ENCODE measurements at places on chromosomes 11 and 22. TPM values are rescaled to one million over a fixed set of nuclear protein-coding genes. Genes with fewer than 3 reads are reported as not detected.

CD6 gene
- total RNA-seq: not detected

DNA sequence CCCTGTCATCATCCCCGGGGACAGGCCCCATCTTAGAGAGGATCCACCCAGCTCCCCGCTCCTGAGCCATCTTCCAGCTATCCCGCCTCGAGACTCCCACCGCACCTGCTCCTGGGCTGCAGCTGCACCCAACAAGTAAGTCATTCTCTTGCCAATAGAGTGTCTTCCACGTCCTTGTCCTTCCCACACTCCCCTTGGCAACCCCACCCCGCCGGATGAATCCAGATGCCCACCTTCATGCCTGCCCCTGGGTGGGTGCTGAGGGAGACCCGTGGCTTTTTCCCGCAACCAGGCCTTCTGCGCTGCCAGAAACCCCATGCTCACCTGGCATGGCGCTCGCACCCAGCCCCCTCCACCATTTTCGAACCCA is 11.1 kb upstream of the C11orf24 start:
- no peak for DNase-seq

GRCh38 chr22:39482768-39483167 is 19.3 kb upstream of the MIEF1 start:
- no peak for DNase-seq

- peak; percentile 51 for DNase-seq
Measured at GRCh38 chr11:64305691-64306562, 603 bp downstream of the ESRRA start.

DNA sequence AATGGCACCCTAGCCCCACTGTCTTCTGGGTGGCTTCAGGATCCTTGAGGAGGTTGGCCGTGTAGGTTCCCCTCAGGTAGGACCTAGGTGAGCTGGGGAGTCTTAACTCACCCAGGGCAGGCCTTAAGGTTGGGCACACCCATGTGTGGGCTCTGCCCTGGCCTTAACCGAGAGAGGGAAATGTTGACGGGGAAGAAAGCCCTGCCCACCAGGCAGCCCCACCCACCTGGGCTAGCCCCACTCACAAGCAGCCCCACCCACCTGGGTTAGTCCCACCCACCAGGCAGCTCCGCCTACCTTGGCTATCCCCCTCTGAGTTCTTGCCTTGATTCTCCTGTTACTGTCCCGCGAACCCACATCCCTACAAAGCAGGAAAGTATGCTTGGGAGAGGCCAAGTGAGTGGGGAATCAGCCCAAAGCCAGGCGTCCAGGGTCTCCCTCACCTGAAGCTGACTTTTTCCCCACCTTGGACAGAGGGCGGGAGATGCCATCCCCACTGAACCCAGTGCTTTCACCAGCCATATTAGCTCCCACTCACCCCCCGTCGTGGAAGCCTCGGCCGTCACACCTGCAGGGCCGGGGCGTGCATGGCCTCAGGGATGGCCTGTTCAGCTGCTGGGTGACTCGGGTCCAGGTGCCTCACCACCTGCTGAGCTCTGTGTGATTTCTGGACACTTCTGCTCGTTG is at the start of gene MYEOV:
MYEOV (plus strand) TSS at position 337 of the 687 bp plus-strand sequence. CDS start 1,200 bp downstream, outside the sequence.
- DNase-seq: peak; percentile 59

DNA sequence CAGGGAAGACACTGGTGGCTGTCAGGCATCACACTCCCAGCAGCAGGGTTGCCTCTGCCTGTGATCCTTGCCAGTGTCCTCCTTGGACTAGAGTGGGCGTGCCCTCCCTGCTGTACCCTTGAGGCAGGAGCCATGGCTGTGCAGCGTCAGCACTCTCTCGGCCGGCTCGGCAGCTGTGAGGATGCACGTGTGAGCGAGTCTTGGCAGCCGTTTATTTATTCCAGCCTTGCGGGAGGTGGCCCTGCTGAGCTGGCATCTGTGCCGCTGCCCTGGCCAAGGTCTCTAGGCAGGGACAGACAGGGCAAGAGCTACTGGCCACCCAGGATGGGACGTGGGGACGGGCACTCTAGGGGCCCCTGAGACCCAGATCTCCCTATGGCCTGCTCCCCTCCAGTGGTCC is 33.9 kb downstream of the TSPAN4 start:
- DNase-seq: no peak

- peak; percentile 62 for DNase-seq
Measured at GRCh38 chr22:20807315-20807752, 33.4 kb downstream of the SERPIND1 start.
